ENCODE measurements at places on chromosomes 7 and 10.
A peak's percentile ranks its signal among the peaks of the same experiment; 100 is the strongest.

DNA sequence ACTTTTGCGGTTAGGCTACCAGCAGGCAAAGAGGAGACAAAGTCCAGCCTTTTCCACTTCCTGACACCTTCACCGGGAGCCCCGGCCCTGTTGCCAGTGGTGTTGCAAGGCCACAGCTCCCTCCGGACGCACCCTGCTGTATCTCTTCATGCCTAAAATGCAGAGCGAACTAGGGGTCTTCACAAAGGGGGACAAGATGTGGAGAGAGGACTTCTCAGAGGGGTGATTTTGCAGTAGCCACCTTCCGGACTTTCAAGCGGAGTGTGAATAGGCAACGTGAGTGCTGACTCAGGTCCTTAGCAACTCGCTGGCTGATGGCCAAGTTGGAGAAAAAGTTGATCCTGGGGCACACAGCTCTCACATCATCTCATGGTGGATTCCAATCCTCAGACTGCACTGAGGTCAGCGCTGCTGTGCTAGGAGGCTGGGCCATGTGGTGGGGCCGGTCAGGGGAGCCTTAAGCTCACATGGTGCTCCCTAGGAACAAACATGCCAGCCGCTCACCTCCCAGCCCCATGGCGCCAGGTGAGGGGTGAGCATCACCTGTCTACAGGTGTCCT is 166.3 kb downstream of the LCOR start:
- no peak for DNase-seq

- no peak for DNase-seq
Observed at GRCh38 chr7:12552876-12553275, 17.6 kb upstream of the SCIN start.

- no peak for DNase-seq
Observed at GRCh38 chr10:4353964-4354363, 472.0 kb upstream of the AKR1E2 start.

- DNase-seq, result no peak
Observed at GRCh38 chr7:126845331-126845730, 407.4 kb downstream of the GRM8 start.

- DNase-seq, result no peak
Observed at GRCh38 chr10:123743441-123744223, 77.5 kb downstream of the GPR26 start.

- DNase-seq, result no peak
Observed at GRCh38 chr10:31765541-31765940, 163.1 kb downstream of the ARHGAP12 start.

GRCh38 chr7:127635659-127636285 is 16.2 kb upstream of the SND1 start:
- DNase-seq, result no peak

- no peak for DNase-seq
Observed at GRCh38 chr7:91005024-91005423, 259.2 kb upstream of the FZD1 start.

GRCh38 chr7:152905949-152906348 is 146.4 kb downstream of the ACTR3B start:
- no peak for DNase-seq

DNA sequence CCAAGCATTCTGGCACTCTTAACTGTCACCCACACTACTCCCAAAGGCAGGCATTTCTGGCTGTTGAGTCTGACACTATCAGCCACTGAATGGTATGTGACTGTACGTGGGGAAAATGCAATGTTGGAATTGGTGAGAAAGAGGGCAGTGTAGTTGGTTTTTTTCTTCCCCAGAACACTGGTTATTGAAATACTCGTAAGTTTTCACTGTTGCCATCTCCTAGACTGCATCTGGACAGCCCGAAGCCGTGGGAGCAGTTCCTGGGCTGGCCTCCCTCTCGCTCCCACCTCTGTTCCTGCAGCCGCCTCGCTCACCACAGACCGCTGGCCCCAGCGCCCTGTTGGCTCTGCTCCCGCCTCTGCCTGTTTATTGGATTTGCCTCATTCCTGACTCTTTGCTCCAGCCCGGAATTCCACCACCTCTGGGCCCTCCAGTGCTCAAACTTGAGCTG is 5.7 kb downstream of the PLCE1 start:
- DNase-seq, result no peak

DNA sequence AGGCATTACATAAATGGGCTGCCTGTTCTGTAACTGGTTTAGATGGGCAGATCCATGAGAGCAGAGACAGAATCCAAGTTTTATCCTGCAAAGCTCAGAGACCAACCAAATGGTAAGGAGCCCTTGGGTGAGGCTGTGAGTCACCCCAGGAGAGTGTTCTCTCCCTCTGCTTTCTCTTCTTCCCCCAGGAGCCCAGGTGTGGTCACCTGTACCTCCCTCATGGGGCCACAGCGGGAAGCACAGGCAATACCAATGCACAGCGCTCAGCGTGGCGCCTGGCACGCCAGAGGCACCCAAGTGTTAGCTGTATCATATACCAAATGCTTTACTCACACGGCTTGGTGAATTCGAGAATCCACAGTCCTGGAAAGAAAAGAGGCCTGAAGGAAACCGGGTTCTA is 39.4 kb downstream of the CTBP2 start:
- no peak for DNase-seq

DNA sequence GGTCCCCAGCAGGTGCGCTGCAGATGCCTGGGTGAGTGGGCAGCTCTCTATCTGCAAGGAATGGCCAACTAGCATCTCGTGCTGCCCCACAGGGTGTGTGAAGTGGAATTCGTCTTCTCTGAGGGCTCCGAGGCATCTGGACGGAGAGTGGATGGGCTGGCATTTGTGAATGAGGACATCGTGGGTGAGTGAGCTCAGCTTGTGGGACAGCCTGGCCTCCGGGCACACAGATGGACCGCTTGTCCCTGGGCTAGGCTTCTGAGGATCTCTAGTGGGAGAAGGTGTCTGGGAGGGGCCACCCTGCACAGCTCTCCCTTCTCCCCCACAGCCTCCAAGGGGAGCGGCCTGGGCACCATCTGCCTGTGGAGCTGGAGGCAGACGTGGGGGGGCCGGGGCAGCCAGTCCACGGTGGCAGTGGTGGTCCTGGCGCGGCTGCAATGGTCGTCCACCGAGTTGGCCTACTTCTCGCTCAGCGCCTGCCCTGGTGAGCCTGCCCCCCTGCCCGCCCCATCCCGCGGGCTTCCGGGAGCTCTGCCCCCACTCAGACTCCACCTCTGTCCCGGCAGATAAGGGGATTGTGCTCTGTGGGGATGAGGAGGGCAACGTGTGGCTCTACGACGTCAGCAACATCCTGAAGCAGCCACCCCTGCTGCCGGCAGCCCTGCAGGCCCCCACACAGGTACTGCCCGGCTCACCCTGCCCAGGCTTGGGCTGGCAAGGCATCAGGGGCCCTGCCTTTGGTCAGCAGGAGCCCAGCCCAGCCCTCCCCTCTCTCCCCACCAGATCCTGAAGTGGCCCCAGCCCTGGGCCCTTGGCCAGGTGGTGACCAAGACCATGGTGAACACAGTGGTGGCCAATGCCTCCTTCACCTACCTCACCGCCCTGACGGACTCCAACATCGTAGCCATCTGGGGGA is 6.3 kb downstream of the POLR2J start:
- DNase-seq, result no peak

DNA sequence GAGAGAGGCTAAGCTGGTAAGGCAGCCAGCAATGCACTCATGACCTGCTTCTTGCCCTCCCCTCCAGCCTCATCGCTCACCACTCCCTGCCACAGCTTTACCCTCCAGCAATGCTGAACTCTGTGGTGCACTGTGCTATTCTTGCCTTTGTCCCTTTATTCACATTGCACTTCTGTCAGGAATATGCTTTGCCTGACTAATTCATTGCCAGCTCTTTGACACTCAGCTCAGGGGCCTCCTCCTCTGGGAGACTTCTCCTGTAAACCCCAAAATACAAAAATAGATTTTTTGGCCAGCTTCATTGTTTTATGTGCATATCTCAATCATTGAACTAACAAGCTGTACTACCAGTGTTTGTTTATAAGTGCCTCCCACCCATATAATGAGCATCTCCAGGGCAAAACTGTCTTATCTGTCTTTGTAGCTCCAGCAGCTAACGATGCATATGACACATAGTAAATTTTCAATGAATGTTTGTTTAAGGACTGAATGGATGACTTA is 8.2 kb downstream of the CNNM1 start:
- DNase-seq, result no peak

GRCh38 chr7:155203059-155203881 is 94.4 kb upstream of the INSIG1 start:
- DNase-seq, result peak; percentile 65

- no peak for DNase-seq
Observed at GRCh38 chr7:97422046-97422445, 304.5 kb downstream of the SDHAF3 start.

GRCh38 chr10:122051609-122052385 is 62.8 kb downstream of the TACC2 start:
- no peak for DNase-seq

GRCh38 chr10:100528123-100528886 is 1.4 kb downstream of the NDUFB8 start:
- no peak for DNase-seq

GRCh38 chr10:84008878-84009277 is 130.4 kb upstream of the GHITM start:
- no peak for DNase-seq

GRCh38 chr10:33153968-33154327 is 180.5 kb downstream of the NRP1 start:
- DNase-seq, result no peak

DNA sequence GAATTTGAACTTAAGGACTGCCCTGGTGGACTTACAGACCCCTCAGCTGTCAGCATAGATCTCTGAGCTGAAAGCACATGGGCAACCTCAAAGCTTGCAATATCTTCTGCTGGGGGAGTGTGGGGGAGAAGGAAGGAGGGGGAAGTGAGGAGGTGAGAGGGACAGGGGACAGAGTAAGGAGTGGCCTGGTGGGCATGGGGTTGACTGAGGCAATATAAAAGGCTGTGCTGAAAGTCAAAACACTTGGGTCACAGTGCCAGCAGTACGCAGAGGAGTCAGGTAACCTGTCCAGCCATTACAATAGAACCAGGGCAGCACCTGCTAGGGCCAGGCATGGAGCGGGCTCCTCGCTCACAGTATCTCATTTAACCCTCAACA is 43.2 kb downstream of the PPP1R3C start:
- DNase-seq, result no peak

- no peak for DNase-seq
Observed at GRCh38 chr10:4637657-4638056, 188.3 kb upstream of the AKR1E2 start.

DNA sequence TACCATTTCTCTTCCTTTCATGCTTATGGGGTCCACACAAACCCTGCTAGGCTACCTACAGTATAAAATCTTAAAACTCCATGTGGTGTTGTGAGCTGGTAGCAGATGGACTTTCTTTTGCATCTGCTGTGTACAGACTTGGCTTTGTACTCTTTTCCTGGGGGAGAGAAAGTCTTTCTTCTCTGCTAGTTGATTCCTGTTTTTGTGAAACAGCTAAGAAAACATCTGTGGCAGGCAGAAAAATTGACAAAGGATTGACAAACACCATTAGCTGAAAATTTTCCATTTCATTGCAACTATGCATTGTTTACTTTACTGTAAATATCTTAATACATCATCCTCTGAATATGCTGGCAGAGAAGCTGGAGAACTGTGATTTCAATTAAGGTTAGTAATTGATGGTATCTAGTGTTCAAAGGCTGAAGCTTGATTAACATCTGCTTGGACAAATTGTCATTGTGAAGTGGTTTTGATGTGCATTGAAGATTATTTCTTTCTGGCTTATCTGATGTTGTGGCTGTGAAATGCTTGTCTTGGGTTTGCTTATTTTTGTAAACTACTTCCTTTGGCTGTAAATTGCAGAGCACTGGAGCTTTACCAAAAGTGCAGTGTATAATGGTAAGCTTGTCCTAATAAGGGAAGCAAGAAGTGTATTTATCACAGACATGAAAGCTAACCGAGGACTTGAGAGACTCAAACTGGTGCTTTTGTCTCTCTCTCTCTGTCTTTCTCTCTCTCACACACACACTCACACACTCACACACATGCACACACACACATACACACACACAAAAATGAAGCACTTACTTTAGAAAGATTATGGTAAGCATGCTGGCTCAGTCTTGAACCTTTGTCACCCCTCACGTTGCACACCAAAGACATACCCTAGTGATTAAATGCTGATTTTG is at the start of gene FOXP2:
Gene FOXP2 (plus strand): TSS at position 660 of the 908 bp plus-strand sequence. CDS start 11,697 bp downstream, outside the sequence.
- DNase-seq, result peak; percentile 18

DNA sequence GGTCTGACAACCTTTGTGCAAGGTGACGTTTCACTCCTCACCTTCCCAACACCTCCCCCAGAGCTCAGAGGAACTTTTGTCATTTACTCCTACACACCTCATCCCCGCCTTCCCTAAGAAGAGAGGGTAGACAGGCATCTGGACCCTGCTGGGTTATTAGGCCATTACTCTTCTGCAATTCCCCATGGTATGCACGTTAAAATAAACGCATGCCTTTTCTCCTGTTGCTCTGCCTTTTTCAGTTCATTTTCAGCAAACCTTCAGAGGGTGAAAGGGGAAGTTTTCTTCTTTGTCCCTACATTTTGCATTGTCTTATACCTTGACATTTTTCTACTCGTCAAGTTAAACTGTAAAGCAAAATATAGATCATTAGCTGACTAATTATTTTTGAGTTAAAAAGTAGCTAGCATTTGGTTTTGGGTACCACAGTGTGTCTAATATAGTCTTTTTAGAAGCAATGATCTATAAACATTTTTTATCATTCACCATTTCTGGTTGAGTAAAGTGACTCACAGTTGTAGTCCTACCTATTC is 10.5 kb upstream of the EDRF1 start:
- DNase-seq, result no peak

GRCh38 chr10:71094712-71095390 is 117.5 kb upstream of the UNC5B start:
- DNase-seq, result no peak

- DNase-seq, result peak; percentile 48
Observed at GRCh38 chr10:103703941-103704919, 151.1 kb downstream of the SH3PXD2A start.
